ENCODE measurements at places on chromosomes 12 and 14.

GRCh38 chr12:26786865-26787514, 46.0 kb downstream of the ITPR2 start:
- no peak for DNase-seq

DNA sequence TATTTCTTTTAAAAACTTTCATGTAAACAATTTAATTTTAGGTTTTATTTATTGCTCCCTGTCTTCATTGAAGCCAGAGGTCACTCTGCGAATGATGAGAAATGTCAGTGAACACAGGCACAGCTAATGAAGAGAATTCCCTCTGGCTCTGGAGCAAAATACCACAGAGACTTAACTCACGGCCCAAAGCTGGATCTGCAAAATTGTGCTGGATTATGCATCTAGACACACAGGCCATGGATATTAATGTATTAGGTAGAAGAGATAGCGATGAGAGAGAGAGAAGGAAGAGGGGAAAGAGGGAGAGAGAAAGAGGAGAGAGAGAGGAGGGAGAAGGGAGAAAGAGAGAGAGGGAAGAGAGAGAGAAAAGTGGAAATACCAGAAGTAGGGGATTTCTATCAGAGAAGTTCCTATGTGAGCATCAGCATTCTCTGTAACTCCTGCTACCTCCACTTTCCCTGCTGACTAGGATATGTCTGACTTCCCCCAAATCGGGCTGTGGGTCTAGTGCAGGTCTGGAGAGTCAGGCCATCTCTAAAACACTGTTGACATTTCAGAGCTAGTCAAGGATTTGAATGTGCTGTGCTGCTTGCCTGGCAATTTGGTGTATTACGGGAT, 3.7 kb downstream of the ARHGDIB start:
- no peak for DNase-seq

- no peak for DNase-seq
Measured at GRCh38 chr14:69980457-69981425, 101.5 kb downstream of the SMOC1 start.

- DNase-seq = no peak
Measured at GRCh38 chr14:105531088-105531893, 4.9 kb downstream of the TMEM121 start.

GRCh38 chr14:104877806-104878550, 12.9 kb downstream of the CEP170B start:
- DNase-seq = no peak

All from ecto neural progenitor cell (in vitro differentiated cells).